Hypothalamus (tissue), 51 donors: ENCODE measurements at places on chromosomes 6 and 20.

- DNase-seq: no peak
Observed at GRCh38 chr6:80674669-80675068, 568.2 kb downstream of the BCKDHB start.

DNA sequence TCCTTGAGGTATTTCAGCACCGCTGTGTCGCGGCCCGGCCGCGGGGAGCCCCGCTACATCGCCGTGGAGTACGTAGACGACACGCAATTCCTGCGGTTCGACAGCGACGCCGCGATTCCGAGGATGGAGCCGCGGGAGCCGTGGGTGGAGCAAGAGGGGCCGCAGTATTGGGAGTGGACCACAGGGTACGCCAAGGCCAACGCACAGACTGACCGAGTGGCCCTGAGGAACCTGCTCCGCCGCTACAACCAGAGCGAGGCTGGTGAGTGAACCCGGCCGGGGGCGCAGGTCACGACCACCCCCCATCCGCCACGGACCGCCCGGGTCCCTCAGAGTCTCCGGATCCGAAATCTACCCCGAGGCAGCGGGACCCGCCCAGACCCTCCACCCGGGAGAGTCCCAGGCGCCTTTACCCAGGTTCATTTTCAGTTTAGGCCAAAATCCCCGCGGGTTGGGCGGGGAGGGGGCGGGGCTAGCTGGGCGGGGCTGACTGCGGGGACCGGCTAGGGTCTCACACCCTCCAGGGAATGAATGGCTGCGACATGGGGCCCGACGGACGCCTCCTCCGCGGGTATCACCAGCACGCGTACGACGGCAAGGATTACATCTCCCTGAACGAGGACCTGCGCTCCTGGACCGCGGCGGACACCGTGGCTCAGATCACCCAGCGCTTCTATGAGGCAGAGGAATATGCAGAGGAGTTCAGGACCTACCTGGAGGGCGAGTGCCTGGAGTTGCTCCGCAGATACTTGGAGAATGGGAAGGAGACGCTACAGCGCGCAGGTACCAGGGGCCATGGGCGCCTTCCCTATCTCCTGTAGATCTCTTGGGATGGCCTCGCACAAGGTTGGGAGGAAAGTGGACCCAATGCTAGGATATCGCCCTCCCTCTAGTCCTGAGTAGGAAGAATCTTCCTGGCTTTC, 693 bp downstream of the HLA-F start:
- DNase-seq: no peak

GRCh38 chr6:83514866-83515466, 2.6 kb downstream of the PRSS35 start:
- DNase-seq: no peak

- no peak for DNase-seq
Observed at GRCh38 chr6:88869263-88870020, 94.0 kb downstream of the RNGTT start.

DNA sequence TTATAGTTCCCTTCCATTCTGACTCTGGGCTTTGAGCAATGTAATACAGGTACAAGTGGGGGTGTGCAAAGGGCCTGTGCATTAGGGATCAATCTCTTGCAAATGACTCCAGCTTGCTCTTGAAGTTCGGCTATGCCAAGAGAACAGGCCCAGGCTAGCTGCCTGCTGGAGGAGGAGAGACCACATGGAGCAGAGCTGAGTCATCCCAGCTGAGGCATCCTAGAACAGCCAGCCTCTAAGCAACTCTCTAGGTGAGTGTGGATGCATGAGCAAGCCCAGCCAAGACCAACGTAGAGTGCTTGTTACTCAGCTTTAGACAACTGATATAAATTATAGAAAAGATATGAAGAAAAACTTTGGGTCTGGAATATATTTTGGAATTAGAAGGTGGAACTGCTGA, 47.6 kb upstream of the RBM24 start:
- no peak for DNase-seq

GRCh38 chr20:24425523-24426135, 43.8 kb upstream of the SYNDIG1 start:
- no peak for DNase-seq

- DNase-seq: no peak
Observed at GRCh38 chr20:47863315-47863965, 78.2 kb upstream of the SULF2 start.

GRCh38 chr6:153215242-153215641, 84.2 kb upstream of the RGS17 start:
- DNase-seq: no peak

GRCh38 chr6:131366223-131366622, 206.8 kb upstream of the ARG1 start:
- no peak for DNase-seq

DNA sequence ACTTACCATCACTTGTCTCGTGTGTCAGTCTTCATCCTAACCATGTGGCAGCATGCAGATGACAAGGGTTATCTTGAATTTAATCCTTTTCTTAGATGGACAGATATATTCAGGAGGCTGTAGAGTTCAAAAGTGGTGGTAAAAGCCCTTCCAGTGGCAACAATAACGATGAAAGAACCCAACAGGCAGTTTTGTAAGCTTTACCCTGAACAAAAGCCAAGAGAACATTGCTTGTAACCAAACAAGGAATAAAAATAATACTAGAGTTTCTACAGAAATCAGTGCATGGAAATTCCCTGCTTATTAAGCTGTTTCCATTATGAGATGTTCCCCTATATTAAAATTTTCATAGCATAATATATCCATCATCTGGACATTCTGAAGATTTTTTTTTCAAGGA, 69.7 kb downstream of the PDE7B start:
- no peak for DNase-seq
